ENCODE measurements at places on chromosomes 11 and 22.

DNA sequence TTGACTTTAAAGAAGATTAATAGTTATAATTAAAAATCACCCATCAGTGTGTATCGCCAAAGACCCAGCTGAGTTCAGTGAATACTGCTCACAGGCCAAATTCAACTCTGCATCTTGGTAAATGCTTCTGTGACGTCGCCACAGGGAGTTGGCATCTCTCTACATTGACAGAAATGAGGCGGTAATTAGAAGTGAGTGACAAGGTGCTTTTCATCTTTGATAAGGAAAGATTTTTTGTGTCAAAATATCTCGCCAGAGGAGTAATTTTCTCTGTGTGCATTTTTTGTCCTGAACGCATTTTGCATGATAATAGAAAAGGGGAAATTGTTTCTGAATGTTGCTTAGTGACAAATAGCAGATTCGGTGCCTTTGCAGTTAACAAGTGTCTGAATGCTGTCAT, 345.8 kb downstream of the CNTN5 start:
- no peak for ATAC-seq

DNA sequence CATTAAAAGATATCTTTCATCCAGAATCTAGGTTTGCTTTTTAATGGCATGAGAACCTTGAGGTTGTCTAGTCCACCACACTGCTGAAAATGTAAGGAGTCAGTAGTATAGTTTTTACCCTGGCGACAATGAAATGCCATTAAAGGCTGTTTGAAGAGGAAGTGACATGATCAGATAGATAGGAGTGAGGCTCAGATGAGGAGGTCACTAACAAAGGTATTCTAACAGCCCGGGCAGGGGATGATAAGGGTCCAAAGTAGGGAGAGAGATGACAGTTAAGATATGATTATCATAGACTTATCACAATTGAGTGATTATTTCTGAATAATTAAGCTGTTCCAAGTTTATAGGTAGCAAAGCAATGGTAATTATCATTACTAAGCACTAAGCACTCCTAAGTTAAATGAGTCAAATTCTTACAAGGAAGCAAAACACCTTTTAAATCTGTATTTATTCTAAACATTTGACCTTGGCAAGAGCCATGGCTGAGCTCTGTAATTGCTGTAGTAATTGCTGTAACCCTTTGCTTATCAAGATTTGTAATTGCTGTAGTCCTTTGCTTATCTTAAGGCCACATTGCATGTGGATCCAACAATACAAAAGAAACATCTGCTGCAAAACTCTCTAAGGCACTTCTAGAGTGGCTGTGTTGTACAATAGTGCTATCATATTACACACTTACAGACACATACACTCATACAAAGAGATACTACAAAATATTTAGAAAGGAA, 92.6 kb downstream of the ENTHD1 start:
- no peak for ATAC-seq

DNA sequence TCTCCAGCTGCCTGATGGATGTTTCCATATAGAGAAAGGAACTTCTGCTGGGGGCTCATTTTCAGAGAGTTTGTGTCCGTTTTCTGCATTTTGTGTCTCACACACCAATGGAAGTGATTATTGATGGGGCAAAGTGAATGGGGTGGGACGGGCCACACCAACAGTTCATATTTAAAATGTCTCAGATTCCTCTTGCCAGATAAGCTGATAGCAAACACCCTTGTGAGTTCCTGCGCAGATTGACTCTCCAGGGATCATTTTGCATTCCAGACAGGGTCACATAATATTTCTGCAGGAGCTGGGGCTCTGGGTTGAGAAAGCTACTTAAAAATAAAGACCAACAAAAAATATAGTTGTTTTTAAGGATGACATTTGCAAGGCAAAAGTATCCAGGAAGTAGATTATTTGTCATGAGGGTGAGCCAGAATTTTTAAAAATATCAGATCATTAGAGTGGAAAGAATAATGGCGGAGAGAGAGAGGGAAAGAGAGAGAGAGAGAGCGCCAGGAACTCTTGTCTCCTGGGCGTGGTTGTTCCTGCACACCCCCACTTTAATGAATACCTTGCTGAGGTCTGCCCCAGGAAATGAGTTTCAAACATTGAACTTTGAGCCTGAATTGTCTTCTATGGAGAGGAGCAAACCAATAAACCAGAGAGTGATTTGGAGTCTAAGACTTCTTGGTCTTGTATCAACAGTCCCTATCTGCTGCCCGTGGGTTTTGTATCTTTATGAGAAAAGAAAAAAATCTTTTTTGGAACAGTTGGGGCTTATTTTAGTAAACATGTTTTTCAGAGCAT, 33.3 kb downstream of the MICAL2 start:
- no peak for ATAC-seq

DNA sequence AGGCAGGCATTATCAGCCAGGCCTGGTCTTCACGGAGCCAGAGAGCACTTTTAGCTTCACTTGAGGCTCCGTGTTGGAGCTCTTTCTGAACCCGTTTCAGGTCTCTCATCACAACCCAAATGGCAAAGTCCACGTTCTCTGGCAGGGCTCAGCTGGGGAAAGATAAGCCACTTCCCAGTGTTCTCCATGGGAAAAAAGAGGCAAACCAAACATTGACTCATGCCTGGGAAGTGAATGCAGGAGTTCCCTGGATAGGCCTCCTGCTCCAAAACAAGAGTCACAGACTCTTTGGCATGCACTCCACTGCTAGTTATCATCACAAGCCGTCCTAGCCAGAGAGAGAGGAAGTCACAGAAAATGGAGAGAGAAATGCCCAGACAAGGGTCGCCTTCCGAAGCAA, 11.6 kb downstream of the OPCML start:
- ATAC-seq: no peak

GRCh38 chr22:46074771-46075551, 75.4 kb upstream of the PPARA start:
- ATAC-seq: no peak

Data from esophagus mucosa (tissue), 1 donor.